NCI-H187 (cell line): ENCODE measurements at places on chromosomes 4 and X.

GRCh38 chrX:41332005-41332404 lies 2.0 kb upstream of the DDX3X start:
- DNase-seq: no peak

DNA sequence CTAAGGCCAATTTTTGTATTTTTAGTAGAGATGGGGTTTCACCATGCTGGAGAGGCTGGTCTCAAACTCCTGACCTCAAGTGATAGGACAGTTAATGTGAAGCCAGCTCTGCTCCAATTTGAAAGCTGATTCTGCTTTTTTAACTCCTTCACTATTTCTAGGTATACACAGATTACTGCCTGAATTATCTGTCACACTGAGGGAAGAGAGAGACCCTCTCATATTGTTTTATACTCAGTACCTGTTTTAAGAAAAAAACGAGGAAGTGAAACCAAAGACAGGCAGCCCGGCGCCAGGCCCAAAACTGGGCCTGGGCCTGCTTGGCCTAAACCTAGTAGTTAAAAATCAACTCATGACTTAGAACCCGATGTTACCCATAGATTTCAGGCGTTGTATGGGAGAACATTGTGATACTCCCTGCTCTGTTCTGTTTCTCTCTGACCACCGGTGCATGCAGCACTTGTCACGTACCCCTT lies 1601.5 kb upstream of the PCDH10 start:
- no peak for DNase-seq

DNA sequence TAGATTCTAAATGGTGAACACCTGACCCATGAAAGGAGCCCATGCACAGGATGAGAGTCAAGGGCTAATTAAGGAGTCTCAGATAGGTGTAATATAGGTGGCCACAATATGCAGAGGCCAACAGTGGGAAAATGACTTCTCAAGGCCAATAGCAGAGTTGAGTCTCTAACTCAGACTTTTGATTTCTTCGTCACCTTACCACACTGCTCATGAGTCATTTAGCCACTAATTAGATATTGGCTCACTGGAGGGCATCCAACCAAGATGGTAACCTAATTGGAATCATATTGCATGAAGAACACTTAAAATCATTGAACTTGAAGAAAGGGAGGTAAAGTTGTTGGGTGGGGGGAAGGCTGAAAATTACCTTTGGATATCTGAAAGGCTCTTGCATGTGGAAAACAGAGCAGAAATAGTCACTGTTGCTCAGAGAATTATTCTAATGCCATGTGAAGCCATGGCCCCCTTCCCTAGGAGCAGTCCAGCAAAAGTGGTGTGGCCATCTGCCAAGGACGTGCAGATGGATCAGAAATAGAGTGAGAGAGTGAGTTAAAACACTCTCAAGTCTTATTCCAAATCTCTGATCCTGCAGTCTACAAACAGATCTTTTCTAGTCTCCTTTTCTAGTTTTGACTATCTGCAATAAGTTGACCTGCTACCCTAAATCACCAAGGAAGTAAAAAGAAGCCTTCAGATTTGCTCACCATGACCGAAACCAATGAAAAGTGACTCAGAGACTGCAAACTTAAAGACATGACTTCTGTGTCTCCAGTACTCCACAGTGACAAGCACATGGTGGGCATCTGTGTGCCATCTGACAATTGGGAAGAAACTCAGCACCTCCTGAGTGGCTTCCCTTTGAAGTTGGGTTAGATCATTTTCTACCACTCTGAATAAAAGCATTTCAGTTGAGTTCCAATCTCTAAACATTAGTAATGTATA lies 93.9 kb upstream of the C1QTNF7 start:
- DNase-seq: no peak

- no peak for DNase-seq
These were observed 1897.8 kb upstream of the PCDH10 start for GRCh38 chr4:131251321-131251720.

- no peak for DNase-seq
These were observed 20.2 kb downstream of the GLRA3 start for GRCh38 chr4:174808836-174809235.

DNA sequence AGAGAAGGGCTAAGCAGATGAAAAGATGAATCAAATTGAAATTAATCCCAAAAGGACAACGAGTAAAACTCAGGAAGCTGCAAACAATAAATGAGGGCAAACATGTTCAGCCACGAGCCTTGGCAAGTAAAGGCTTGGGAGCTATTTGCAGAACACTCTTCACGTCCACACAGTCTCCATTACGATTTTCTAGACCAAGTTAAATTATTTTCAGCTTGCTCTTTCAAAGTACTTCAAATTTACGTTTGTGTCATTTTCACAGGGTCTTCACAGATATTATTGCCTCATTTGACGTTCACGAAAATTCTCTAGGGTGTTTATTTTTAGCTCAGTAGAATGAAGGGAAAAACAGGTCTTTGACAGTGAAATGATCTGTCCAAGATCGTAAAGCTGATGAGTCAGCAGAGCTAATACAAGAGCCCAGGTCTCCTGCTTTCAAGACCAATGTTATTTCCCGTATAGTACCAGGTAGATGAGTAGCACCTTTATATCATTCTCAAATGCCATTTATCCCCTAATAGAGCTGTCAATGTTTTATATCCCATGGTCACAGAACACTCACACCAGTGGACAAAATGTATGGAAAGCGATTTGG lies 20.9 kb downstream of the KLB start:
- DNase-seq: no peak

DNA sequence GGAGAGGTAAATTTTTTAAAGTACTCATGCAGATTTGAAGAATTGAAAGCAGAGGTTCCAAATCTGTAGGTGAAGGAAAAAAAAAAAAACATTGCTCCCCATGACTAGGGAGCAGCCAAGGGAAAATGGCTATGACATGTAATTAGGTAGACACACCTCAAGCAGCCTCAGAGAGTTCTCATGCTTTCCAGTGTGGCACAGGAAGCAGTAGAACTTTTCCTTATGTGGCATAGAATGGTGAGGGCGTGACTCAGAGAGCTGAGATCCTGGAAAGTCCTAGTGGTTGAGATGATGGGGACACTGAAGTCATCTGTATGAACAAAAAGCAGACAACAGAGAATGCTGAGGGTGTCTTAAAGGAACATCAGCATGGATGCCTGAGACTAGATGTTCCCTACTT lies 148.6 kb upstream of the NWD2 start:
- no peak for DNase-seq

DNA sequence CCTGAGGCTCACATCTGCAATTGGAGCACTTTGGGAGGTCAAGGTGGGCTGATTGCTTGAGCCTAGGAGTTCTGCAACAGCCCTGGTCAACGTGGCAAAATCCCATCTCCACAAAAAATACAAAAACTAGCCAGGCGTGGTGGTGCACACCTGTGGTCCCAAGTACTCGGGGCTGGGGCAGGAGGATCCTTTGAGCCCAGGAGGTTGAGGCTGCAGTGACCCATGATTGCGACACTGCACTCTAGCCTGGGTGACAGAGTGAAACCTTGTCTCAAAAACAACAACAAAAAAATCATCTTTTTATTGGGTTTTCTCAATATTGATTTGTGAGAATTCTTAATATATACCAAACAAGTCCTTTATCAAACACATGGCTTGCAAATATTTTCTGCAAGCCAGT lies 64.9 kb downstream of the ANKRD17 start:
- DNase-seq: no peak

- no peak for DNase-seq
These were observed 202.0 kb downstream of the APBB2 start for GRCh38 chr4:41012293-41012692.

GRCh38 chrX:103783971-103784370 lies 7.3 kb downstream of the PLP1 start:
- DNase-seq: no peak

- DNase-seq: no peak
These were observed 139.8 kb downstream of the BCOR start for GRCh38 chrX:39957816-39958566.

- DNase-seq: no peak
These were observed 10.1 kb upstream of the SAP30 start for GRCh38 chr4:173360587-173361221.

DNA sequence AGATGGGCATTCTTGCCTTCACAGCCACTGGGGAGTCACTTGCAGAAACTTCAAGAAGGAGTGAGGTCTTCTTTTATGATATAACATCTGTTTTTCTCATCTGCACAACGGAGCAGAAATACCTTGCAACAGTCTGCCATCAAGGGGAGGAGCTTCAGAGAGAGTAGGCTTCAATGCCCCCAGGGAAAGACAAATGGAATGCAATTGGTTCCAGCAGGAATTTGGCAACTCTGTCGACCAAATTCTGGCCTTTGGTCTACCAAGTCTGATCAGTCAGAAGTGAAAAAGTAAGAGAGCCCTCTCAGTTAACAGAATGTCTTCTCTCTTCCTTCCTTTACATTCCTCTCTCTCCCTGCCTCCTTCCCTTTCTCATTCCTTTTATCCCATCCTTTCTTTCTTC lies 229.3 kb downstream of the IDS start:
- no peak for DNase-seq

GRCh38 chr4:143618811-143619210 lies 81.7 kb downstream of the FREM3 start:
- DNase-seq: no peak

- no peak for DNase-seq
These were observed 243.4 kb upstream of the STS start for GRCh38 chrX:6904156-6904555.

- no peak for DNase-seq
These were observed 1602.4 kb downstream of the STIM2 start for GRCh38 chr4:28462766-28463700.

DNA sequence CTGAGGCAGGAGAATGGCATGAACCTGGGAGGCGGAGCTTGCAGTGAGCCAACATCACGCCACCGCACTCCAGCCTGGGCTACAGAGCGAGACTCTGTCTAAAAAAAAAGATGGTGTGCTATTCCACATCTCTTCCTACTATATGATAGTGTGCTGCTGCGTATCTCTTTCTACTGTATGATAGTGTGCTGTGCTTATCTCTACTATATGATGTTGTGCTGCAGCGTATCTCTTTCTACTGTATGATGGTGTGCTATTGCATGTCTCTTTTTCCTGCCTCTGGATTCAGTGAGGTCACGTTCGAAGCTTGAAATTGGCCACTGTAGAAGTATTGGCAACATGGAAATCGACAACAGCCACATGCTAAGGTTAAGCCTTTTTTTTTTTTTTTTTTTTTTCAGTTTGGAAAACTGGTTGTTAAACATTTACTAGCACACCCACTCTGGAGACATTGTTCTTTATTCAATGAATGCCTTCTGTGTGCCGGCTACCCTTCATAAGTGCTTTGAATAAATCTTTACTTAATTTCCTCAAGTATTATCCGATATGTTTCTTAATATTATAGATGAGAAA lies 31.0 kb downstream of the ARFIP1 start:
- DNase-seq: no peak

DNA sequence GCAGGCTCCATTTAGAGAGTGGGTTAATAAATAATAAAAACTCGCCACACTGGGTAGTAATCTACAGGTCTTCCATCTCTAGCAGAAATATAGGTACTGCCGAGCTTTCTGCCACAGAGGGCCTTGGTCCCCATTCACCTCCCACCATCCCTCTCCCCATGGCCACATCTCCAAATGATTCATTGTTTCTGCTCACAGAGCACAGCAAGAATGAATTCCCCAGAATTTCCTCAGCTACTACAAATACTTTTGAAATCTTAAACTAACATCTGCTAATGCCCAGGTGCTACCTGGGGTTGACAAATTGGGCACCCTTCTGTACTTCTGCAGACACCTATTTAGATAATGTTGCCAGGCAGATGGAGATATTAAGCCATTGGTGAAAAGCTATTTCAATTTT lies 5.1 kb downstream of the PHEX start:
- no peak for DNase-seq

DNA sequence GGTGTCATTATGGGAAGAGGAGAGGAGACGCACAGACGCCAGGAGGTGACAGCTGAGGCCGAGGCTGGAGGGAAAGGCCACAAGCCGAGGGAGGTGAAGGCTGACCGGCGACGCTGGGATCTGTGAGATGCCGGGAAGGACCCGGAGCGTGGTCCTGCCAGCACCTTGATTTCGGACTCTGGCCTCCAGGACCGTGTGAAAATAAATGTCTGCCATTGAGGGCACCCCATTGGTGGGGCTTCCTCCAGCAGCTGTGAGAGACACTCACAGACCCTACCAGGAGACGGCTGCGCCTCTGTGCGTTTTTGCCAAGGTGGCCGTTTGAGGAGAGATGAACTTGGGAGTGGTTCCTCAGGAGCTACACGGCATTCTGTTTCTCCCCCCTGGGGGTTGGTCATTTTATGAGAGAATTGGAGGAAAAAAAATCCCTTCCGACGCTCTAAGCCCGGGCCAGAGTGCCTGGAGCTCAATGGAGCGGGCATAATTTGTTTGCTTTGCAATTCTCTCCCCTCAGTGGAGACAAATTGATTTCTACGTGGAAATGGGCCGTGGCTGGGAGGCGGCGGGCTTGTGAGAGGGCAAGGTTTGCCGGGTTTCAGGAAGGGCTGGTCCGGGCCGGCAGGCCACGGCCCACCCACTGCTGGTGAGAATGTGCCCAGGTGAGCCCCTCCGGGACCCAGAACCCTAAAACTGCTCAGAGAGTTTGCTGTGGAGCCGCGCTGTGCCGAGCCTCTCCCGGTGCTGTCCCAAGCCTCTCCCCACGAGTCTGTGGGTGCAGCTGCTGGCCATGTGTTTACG lies 53.9 kb downstream of the CPZ start:
- peak; percentile 15 for DNase-seq

GRCh38 chr4:182257503-182257902 lies 14.3 kb downstream of the TENM3 start:
- no peak for DNase-seq

GRCh38 chrX:66164470-66164869 lies 423 bp downstream of the HEPH start:
- no peak for DNase-seq

- no peak for DNase-seq
These were observed 2.4 kb upstream of the MBNL3 start for GRCh38 chrX:132491191-132491590.

GRCh38 chr4:13137390-13137789 lies 346.8 kb downstream of the RAB28 start:
- no peak for DNase-seq

DNA sequence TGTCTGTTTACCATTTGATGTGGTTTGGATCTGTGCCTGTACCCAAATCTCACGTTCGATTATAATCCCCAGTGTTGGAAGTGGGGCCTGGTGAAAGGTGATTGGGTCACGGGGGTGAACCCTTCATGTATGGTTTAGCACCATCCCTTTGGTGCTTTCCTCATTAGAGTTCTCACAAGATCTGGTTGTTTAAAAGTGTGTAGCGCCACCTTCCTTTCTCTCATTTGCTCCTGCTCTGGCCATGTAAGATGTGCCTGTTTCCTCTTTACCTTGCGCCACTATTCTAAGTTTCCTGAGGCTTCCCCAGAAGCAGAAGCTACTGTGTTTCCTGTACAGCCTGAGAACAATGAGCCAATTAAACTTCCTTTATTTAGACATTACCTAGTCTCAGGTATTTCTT lies 610.7 kb upstream of the ADGRL3 start:
- no peak for DNase-seq

- DNase-seq: no peak
These were observed 174.0 kb upstream of the MBNL3 start for GRCh38 chrX:132662844-132663243.
